ENCODE measurements at places on chromosomes 13 and 19.

DNA sequence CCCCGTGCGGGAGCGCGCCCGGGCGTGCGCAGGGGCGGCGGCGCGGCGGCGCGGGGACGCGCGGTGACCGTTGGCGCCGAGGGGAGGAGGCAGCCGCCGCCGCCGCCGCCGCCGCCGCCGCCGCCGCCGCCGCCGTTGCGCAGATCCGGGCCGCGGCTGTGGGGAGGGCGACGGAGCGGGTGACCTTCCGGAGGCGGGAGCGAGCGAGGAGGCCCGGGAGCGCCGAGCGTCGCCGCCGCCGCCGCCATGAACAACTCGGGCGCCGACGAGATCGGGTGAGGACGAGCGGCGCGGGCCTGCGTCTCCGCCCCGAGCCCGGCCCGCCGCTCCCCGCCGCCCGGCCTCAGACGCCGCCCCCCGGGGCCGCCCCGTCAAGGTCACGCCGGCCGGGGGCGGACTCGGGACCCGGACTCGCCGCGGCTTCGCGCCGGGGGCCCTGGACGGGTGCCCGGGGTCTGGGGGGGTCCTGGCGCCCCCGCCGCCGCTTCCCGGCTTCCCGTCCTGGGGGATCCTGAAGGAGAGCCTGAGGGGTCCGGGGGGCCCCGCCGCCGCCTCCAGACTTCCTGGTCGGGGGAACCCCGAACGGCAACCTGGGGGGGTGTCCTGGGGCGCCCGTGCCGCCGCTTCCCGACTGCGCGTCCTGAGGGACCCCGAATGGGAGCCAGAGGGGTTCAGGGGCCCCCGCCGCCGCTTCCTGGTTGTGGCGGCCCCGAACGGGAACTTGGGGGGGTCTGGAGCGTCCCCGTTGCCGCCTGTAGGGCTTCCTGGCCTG is at the start of gene DAZAP1:
Gene DAZAP1, plus strand, starts transcription at position 59 of the 772 bp plus-strand sequence. Its CDS starts 188 bp downstream, at position 247.
- DNase-seq: no peak

- DNase-seq: no peak
Measured at GRCh38 chr13:91141543-91142061, 205.9 kb upstream of the MIR17HG start.

GRCh38 chr13:98397221-98397620 is 179.7 kb downstream of the STK24 start:
- no peak for DNase-seq

DNA sequence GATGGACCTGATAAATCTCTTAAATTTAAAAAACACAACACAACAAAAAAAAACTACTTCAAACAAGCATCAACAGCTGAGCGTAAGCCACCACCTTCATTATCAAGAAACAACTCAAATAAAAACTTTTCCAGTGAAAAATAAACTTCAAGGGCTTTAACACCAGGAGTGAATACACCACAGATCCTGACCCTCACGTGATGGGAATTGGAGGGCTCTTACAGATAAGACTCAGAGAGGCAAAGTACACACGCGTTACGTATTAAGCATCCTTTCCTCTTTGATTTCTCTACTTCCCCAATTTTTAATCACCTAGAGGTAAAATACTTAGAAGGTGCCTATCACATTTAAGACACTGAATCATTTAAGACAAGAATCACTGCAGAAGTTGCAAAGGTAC is 573 bp upstream of the STARD13 start:
- DNase-seq: no peak

DNA sequence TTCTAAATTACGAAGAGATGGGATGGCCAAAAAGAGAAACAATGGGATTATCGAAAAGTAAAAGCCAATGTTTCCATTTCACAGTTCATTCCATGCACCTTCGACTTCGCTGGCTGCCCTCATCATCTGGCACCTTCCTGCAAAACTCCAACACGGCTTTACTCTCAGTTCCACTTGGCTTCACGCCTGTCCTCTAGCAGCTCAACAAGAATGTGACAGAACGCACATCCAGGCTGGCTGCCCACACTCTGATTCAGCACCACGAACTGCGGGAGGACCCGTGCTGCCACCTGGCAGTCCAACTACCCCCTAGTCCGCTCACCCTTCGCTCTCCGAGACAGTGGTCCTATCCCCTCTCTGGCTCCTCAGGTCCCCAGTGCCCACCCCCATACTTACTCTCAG is 11.7 kb downstream of the ATP7B start:
- DNase-seq: no peak

DNA sequence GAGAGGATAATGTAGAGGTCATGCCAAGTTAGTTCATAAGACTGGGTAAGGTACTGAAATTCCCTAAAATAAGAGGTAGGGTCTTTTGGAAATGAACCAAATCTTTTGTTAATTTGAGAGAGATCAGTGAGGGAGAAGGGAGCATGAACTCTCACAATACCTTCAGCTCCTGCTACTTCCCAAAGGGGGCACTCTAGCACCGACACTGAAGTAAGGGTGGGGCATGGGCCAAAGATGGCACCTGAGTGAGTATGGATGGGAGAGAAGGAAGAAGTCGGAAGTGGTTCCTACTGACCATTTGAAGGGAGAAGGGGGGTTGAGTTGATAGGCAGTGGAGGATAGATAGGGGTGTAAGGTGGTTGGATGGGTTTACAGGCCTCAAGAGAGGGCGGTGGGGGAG is 86.6 kb downstream of the ZNF737 start:
- DNase-seq: no peak

- DNase-seq: no peak
Measured at GRCh38 chr13:43567608-43568007, 219.2 kb downstream of the ENOX1 start.

- DNase-seq: no peak
Measured at GRCh38 chr13:26220575-26220974, 1.5 kb downstream of the RNF6 start.

DNA sequence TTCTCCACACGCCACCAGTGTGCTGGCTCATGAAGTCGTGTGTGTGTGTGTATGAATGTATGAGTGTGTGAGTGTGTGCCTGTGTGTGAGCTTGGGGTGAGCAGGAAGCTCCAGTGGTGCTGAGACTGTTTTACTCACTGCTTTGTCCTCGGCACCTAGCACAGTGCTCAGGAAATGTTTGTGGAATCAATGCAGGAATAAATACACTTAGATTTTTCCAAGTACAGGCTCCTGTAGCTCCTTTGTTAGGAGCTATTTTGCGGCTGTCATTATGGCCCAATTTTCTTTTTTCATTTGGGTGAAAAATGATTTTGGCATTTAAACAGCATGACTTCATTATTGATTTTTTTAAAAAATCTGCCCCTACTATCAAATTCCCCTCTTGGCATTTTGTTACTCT is 193.5 kb upstream of the KL start:
- DNase-seq: no peak

DNA sequence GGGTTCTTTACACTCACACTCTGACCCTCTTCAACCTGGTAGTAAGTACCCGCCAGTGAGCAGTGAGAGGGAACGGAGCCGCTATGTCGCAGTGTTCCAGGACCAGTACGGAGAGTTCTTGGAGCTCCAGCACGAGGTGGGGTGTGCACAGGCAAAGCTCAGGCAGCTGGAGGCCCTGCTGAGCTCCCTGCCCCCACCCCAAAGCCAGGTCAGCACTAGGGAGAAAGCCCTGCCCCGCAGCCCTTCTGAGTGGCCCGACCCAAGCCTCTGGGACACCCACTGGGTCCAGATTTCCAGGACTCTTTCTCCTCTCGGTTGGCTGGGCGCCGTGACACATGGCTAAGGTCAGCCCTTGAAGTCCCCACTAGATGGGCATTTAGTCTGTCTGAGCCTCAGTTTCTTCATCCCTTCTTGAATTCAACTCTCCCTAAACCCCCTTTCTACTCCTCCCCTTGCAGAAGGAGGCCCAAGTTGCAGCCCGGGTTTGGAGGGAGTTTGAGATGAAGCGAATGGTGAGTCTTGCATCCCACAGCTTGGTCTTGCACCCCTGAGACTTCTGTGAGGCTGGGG is 1.9 kb downstream of the OCEL1 start:
- no peak for DNase-seq

DNA sequence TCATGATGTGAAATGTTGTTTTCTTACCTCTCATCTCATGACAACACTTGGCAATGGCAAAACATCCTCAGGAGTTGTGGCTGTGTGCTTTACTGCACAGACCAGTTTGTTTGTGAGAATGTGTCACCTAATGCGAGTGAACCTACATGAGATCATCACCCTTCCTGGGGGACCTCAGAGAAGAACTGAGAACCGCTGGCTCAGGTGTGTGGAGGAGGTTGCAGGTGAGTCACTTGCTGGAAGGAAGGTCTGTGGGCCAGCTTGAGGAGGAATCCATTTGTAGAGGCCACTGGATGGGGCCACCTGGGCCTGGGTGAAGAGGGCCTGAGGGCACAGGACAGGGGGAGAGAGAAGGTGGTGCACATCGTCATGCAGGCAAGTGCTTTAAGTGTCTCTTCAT is 3.0 kb upstream of the CEACAM1 start:
- no peak for DNase-seq

GRCh38 chr13:27037571-27037970 is 134.0 kb downstream of the USP12 start:
- DNase-seq: no peak

GRCh38 chr13:67138970-67139369 is 91.2 kb downstream of the PCDH9 start:
- DNase-seq: no peak

- no peak for DNase-seq
Measured at GRCh38 chr13:87887459-87888123, 216.4 kb downstream of the SLITRK5 start.

DNA sequence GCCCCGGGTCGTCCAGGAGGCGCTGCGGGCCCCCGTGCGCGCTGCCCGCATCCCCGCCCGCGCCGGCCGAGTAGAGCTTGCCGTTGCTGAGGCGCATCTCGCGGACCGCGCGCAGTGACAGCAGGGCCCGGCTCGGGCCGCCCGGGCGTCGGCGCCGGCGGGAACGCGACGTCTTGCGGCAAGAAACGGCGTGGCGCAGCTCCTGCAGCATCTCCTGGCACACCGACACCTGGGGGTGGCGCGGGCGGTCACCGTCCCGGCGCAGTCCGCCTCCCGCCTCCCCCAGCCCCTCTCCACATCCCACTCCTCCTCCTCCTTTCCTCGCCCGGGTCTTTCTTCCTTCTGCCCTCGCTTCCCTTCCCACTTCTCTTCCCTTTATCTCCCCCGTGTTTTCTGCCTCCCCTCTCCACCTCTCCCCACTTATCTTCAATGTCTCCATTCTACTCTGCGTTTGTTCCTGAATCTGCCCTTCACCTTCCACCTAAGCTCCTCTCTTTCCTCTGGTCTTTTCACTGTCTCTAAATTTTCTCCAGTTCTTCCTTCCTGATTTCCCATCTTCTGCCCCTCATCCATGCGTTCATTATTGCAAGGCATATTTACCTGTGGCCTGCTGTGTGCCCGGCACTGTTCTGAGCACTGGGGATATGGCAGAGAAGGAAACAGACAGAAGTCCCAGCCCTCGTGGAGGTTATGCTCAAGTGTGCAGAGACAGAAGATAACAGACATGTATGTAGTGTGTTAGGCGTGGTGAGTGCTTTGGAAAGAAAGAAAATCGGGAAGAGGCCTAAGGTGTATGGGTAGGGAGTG is 5.2 kb upstream of the ATP1A3 start:
- DNase-seq: no peak

- DNase-seq: no peak
Measured at GRCh38 chr19:12494260-12494860, 9.7 kb upstream of the ZNF709 start.

DNA sequence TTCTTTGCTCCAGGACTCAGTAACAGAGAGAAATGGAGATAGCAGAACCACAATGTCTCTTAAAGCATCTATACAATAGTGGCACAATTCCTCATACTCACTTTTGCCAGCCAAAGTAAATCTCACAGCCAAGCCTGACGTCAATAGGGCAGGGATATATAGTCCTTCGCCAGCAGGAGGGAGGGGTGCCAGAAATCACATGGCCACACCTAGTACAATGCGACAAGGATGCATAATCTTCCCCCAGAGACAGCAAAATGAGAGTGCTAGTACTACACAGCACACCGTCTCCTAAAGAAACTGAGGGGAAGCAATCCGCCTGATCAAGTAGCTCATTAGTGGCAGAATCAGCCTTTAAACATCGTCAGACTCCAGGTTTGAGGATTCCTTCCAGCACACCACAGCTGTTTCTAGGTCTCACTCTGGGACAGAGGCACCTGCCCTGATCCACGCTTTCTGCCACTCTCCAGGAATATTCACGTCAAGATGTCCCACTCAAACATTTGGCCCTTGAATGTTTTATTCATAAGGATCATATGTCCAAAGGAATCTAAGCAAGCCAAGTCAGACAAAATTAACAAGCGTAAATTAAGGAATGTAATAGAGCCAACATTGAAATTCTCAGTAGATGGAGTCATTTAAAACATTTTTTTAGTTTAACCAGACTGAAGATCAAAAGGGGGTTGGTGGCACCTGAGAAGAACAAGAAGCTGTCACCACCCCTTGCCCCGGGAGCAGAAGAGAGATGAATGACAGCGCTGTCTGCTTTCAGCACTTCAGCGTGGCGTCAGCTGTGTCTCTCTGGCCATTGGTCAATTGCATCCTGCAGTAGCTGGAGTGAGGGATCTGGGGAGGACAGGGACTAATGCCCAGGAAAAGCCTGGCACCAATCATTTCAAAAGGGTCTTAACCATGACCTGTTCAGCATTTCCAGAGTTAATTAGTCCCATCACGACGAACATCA is 63.5 kb upstream of the SERP2 start:
- DNase-seq: no peak

DNA sequence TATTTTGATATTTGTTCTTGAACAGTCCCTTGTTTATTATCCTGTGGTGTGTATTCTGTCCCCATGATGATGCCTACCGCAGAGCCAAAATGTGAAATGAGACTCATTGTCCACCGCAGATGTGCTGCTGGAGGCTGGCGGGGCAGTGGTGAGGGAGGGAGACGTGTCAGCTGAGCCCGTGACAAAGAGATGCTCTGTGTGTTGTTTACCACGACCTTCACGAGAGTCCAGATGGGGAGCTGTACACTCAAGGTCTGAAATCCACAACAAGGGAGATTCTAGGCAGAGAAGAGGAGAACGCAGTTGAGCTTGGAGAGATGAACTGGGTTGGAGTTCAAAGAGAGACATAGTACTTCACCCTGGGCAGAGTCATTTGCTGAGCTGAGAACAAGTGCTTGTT is 20.8 kb upstream of the AMER2 start:
- DNase-seq: no peak

DNA sequence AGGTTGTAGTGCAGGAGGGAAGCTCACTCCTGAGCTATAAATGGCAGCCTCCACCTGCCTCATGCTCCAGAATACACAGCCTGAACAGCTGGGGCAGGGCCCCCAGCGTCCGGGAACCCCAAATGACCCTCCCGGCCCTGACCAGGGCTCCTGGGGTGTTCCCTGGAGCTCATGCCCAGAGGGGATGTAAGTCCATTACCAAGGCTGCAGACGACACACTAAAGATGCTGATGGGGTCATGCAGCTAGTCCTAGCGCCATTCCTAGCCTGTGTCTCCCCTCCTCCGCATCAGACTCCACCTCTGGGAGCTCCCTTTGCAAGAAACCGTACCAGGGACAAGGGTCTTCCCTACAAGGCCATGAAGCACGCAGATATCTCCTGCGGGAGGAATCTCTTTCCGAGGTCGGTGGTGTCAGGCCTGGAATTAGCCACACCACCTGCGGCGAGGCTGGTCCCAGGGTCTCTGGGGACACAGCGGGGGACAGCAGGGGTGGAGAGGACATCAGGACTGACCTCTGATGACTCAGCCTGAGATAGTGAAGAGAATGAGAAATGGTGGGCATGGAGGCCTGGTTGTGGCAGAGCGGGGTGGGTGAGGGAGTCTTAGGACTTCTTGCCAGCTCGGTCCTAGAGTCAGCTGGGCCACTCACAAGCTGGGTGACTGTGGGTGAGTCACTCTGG is 11.9 kb upstream of the TPM4 start:
- DNase-seq: no peak

Measured in NCI-H1694 treated with DMSO at 0.1 percent for 48 hours (cell line).